Caco-2 (cell line): ENCODE measurements at places on chromosomes 12 and 14. TPM values are rescaled to one million over a fixed set of nuclear protein-coding genes. Genes with fewer than 3 reads are reported as not detected.

DNA sequence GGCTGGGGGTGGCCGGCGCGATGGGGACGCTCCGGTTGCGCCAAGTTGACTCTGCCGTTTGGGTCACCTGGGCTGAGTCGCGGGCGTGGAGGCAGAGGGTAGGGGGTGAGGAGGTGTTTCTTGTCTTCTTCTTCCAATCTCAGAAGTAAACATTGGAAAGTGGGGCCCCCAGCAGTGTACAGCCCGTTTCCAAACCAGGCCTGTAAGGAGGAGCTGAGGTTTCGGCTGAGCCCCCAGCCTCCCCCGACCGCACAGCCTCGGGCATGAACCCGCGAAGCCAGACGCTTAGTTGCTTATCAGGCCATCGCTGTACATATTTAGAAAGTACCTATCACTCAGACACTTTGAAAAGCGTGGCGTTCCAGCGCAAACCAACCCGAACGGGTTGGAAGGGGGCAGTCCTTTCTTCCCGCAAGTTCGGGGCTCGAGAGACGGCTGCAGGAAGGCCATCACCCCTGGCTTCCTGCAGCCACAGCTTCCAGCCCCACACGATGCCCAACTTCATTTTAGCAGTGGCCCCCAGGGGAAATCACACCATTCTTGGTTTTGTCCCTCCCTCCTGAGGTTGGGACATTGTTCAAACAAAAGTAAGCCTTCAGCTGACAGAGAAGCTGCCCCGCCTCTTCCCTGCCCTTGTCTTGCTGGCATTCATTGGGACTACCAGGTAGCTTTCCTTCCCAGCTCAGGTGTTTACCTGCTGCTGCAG, 164.1 kb downstream of the ZFP36L1 start:
- no peaks in the 10 kb centered on the region for H3K27me3 ChIP-seq
- peak overlapping the region; percentile 49 for H3K4me3 ChIP-seq
- H3K27ac ChIP-seq: peak overlapping the region; percentile 89
- H3K4me1 ChIP-seq: peaks cover 26% of the 10 kb centered on the region
- no peaks in the 10 kb centered on the region for H3K36me3 ChIP-seq

SLC16A7 gene
- 5.5 and 6.6 TPM in 2 replicates for total RNA-seq

ZNF891 gene
- total RNA-seq: 2.0 and 2.3 TPM in 2 replicates

DNAJC22 gene
- 40.6 and 47.7 TPM in 2 replicates for total RNA-seq

DNA sequence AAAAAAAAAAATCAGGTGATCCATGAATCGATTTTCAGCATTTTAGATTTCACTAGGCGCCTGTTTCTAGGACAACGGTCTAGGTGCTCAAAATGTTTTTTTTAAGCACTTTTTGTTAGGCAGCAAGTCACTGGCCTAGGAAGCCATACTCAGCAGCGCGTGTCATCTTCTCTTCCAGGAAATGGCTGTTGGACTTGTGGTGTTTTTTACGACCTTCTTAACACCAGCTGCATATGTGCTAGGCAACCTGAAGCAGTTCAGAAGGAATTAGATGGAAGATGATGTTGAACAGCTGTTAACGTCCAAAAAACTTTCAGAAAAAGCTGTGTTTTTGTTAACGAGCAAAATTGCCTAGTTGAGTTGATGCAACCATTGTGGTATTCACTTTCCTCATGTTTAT, 868 bp downstream of the COX8C start:
- no peak overlapping the region for H3K27ac ChIP-seq
- no peaks in the 10 kb centered on the region for H3K36me3 ChIP-seq
- no peak for DNase-seq
- no peaks in the 10 kb centered on the region for H3K27me3 ChIP-seq

GRCh38 chr14:90513161-90514014, 116.6 kb downstream of the CALM1 start:
- H3K4me1 ChIP-seq: peaks cover 99% of the 10 kb centered on the region
- peak overlapping the region; percentile 8; the same call in 1 of the 2 replicates for H3K4me3 ChIP-seq
- H3K27me3 ChIP-seq: no peaks in the 10 kb centered on the region
- H3K36me3 ChIP-seq: no peaks in the 10 kb centered on the region

PNMA1 gene
- 33.2 and 38.8 TPM in 2 replicates for total RNA-seq

GRCh38 chr12:25455696-25456095, 97.4 kb downstream of the LMNTD1 start:
- no peaks in the 10 kb centered on the region for H3K36me3 ChIP-seq
- H3K27me3 ChIP-seq: no peaks in the 10 kb centered on the region
- no peak overlapping the region for H3K27ac ChIP-seq

DNA sequence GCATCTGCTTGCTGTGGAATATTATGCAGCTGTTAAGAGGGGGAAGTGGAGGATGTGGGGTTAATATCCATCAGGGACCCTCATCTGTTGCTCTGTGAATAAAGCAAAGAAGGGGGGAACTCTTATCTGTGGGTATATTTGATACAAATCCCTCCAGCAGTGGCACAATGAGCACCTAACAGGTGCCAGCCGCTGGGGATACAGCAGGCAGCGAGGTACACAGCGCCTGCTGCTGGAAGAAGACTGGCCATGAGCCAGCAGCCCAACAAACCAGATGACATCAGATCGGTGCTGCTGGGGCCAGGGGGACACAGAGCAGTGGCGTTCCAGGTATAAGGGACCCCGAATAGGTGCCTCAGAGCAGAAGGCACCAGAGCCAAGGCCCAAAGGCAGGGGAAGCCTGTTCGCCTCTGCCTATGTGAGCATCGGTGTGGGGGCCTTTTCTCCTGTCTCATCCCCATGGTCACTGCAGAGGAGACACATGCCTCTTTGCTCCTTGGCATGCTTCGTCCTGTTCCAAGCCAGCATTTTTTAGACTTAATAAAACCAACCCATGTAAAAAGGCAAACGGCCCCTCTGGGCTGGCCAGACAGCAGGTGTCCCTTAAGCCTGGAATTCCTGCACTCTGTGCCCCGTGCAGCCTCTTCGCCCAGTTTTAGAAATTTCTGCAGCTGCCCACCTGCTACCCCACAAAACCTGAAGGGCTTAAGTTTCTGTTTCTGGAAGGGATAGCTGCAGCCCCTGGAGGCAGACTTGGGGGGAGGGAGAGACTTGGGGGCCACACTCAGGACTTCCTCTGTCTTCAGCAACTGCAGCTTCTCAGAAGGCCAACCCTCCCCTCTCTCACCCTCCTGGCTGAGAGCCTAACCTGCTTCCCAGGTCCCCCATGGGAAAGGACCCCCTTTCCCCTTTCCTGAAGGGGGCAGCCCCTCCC, 1.6 kb upstream of the CKB start:
- H3K27ac ChIP-seq: peak overlapping the region; percentile 84
- H3K4me1 ChIP-seq: peaks cover 62% of the 10 kb centered on the region
- H3K36me3 ChIP-seq: peaks cover 5% of the 10 kb centered on the region

GRCh38 chr14:96997996-96998395, 200.8 kb downstream of the VRK1 start:
- no peak overlapping the region for H3K27ac ChIP-seq
- H3K36me3 ChIP-seq: no peaks in the 10 kb centered on the region
- no peaks in the 10 kb centered on the region for H3K4me1 ChIP-seq

GRCh38 chr12:117234441-117234840, 44.2 kb upstream of the FBXO21 start:
- H3K27me3 ChIP-seq: no peaks in the 10 kb centered on the region; the same call in 1 of the 2 replicates
- H3K4me3 ChIP-seq: no peak overlapping the region
- no peaks in the 10 kb centered on the region for H3K4me1 ChIP-seq
- H3K27ac ChIP-seq: no peak overlapping the region
- H3K36me3 ChIP-seq: no peaks in the 10 kb centered on the region

DNA sequence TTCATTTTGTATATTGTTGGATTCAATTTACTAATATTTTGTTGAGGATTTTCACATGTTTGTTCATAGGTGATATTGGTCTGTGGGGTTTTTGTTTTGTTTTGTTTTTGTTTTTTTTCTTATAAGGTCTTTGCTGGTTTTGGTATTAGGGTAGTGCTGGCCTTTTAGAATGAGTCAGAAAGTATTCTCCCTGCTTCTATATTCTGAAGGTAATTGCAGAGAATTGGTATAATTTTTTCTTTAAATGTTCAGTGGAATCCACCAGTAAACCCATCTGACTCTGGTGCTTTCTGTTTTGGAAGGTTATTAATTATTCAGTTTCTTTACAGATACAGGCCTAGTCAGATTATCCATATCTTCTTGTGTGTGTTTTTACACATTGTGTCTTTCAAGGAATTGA, 8.9 kb downstream of the TOGARAM1 start:
- no peaks in the 10 kb centered on the region for H3K27me3 ChIP-seq
- no peaks in the 10 kb centered on the region for H3K4me1 ChIP-seq
- H3K36me3 ChIP-seq: no peaks in the 10 kb centered on the region
- H3K4me3 ChIP-seq: no peak overlapping the region
- DNase-seq: no peak
- H3K27ac ChIP-seq: no peak overlapping the region

DNA sequence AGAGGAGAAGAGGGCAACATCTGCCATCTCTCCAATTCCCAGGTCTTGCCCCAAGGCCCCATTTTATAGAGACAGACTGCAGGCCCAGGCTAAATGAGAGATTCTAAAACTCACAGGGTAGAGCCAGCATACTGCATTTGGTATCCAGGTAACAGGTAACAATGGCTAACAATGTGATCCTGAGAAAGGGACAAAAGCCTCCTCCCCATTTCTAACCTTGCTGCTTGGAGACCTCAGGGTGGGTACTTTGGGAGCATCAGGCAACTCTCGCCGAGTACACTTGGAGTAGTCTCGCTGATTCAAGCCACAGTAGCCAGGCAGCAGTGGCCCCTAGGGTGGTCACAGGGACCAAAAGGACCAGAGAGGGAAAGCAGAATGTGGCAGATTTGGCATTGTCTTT, 162.6 kb upstream of the PLEKHA5 start:
- no peak overlapping the region for H3K27ac ChIP-seq
- H3K36me3 ChIP-seq: no peaks in the 10 kb centered on the region
- no peak for DNase-seq
- H3K27me3 ChIP-seq: no peaks in the 10 kb centered on the region

DNA sequence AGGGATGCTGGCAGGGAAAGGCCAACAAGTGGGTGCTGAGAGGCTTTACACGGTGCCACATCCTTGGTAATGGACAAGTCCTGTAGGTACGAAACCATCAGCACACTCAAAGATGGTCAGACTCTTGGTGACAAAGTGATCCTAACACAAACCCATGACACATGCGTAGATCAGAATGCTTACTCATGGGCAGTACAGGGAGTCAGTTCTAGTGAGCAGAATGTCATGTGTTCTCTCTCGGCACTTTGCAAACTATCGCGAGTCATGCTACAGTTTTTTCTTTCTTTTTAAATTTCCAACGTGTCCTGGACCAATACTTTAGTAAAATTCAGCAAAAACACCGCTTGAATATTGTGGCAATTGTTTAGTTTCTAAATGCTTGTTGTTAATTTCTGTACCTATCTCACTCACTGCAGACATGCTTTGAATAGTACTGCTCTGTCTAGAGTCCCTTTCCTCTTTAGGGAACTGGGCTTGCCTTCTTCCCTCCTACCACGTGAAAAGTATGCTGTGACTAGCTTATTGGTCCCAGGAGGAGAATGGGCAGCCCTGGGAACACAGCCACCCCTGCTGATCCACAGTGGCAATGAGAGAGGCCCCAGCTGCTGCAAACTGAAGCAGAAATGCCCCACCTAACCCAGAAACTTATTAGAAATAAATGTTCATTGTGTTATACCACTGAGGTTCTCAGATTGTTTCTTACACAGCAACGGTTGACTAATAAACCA, 62.4 kb downstream of the UBR7 start:
- H3K4me1 ChIP-seq: peaks cover 22% of the 10 kb centered on the region
- DNase-seq: no peak
- no peaks in the 10 kb centered on the region for H3K27me3 ChIP-seq

GRCh38 chr12:91588874-91589454, 406.3 kb upstream of the DCN start:
- no peaks in the 10 kb centered on the region for H3K27me3 ChIP-seq
- no peak overlapping the region for H3K27ac ChIP-seq
- H3K4me1 ChIP-seq: no peaks in the 10 kb centered on the region
- no peak for DNase-seq
- no peak overlapping the region for H3K4me3 ChIP-seq
- H3K36me3 ChIP-seq: no peaks in the 10 kb centered on the region

- H3K27ac ChIP-seq: no peak overlapping the region
- H3K4me3 ChIP-seq: no peak overlapping the region
- H3K27me3 ChIP-seq: no peaks in the 10 kb centered on the region
Measured at GRCh38 chr12:87836190-87836589, 193.0 kb downstream of the C12orf50 start.

GRCh38 chr12:124510301-124510970, 57.0 kb downstream of the NCOR2 start:
- no peak overlapping the region for H3K4me3 ChIP-seq
- peak overlapping the region; percentile 75 for H3K27ac ChIP-seq
- no peaks in the 10 kb centered on the region for H3K27me3 ChIP-seq
- H3K4me1 ChIP-seq: peaks cover 15% of the 10 kb centered on the region
